T follicular helper cell (primary cell): ENCODE measurements at places on chromosomes 12 and 14.

- no peak for DNase-seq
Observed at GRCh38 chr12:122174155-122174845, at the start of gene IL31. Gene IL31, minus strand, starts transcription at chr12:122174221. Its CDS starts 49 bp downstream, at chr12:122174172.

GRCh38 chr12:109982210-109982609, 14.0 kb downstream of the GIT2 start:
- no peak for DNase-seq

DNA sequence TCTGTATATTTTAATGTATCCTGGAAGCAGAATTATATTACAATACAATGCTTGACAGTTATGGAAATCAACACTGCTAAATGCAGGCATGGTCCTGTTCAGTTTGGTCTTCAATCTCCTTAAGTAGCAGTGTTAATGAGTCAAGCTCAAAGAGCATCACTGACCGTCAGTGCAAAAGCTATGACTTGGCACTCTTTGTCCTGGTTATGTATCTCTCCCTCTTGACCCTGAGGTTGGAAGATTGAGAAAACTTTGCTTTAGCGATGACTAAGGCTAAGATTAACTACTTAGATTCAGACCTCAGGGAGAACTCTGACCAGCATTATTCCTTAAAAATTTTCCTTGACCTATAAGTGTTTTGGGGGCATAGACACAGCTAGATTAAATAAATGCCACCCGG, 10.9 kb downstream of the CLEC7A start:
- DNase-seq = no peak

DNA sequence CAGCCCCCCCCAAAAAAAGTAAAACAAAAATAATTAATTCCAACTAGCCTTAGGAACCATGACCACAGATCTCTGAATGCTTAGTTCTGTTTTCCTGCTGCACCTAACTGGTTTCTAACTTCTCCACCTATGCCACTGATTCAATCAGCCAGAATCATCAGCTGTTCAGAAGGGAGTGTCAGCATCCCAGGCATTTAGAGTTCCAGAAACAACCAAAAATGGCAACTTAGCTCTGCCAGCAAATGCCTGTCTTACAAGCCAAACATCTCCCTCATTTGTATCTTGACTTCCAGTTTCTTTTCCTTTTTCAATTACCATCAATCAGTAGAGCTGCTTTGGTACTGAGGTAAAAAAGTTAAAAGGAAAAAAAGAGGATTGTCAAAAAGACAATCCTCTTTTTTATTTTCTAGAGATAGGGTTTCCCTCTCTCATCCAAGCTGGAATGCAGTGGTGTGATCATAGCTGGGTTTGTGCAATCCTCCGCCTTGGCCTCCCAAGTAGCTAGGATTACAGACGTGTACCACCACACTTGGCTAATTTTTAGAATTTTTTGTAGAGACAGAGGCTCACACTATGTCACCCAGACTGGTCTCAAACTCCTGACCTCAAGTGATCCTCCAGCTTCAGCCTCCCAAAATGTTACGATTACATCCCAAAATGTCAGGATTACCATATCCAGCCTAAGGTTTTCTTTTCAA, 45.2 kb upstream of the ISM2 start:
- DNase-seq = no peak

- no peak for DNase-seq
Observed at GRCh38 chr12:105469211-105469610, 138.7 kb downstream of the C12orf75 start.

DNA sequence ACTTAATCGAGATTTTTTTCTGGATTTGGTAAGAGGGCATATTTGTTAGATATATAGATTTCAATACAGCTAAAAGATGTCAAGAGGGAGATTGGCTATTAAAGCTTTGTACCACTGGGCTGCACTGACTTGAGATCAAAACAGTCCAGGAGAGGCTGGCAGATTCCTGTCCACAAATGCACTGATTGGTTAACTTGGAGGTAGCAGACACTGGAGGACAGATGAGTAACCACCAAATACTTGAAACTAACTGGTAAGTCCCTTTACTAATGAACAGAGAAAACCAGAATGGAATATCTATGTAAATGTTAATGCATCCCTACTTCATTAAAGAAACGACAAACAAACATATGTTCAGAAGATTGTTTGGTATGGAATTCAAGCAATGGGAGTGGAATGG, 416.6 kb downstream of the LRIG3 start:
- DNase-seq = no peak

- no peak for DNase-seq
Observed at GRCh38 chr12:54160089-54160488, 28.7 kb downstream of the SMUG1 start.

GRCh38 chr12:9869307-9870161, at the start of gene CLEC2B:
Gene CLEC2B, minus strand, starts transcription at chr12:9869354.
- no peak for DNase-seq

DNA sequence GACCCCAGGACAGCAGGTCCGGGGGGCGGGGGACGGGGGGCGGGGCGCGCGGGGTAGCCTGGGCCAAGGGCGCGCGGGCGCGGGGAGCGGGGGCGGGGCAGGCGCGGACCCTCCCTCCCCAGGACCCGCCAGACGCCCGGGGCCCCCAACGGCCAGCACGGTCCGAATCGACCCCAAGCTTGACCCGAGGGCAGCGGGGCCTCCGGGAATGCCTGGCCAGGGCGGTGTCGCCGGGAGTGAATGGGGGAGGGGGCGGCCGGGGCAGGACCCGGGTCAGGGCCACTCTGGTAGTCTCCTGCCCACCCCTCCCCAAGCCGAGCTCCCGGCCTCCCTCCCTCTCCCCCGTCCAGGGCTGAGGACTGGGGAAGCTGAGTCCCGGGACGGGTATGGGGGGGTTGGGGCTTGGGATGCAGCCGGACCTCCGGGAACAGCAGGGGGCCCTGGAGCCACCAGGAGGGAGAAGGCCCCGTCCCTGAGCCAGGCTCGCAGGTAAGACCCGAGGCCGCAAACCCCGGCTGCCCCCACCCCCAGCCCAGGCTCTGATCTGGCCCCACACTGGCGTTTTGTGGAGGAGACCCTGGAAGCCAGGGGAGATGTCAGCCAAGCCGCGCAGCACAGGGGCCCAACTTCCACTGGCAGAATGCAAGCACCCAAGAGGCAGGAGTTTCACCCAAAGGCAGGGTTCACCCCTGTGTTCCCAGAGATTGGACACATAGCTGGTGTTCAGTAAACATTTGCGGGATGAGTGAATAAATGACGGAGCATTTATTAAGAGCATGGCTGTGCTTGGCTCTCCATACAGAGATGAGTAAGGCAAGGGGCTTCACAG, 545 bp upstream of the GALNT9 start:
- no peak for DNase-seq

DNA sequence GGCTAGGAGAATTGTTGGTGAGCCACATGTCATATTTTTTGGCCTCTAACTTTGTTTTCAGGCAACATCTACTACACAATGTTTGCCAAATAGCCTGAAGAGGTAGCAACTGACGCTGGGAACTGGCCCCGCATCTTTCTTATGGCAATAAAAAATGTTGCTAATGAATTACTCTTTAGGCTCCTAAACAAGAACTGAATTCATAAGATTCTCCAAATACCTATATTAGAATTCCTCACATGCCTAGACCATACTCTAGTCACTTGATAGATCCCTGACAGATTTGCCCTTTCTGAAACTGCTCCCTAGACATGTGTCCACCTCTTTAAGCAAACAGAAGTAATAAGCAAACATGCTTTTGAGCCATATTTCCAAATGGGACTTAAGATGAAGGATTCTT, 209.0 kb upstream of the ATXN7L3B start:
- DNase-seq = no peak

GRCh38 chr12:131631230-131631629, 79.7 kb upstream of the SFSWAP start:
- DNase-seq = no peak

- DNase-seq = no peak
Observed at GRCh38 chr12:132360906-132361777, 31.8 kb upstream of the GALNT9 start.

DNA sequence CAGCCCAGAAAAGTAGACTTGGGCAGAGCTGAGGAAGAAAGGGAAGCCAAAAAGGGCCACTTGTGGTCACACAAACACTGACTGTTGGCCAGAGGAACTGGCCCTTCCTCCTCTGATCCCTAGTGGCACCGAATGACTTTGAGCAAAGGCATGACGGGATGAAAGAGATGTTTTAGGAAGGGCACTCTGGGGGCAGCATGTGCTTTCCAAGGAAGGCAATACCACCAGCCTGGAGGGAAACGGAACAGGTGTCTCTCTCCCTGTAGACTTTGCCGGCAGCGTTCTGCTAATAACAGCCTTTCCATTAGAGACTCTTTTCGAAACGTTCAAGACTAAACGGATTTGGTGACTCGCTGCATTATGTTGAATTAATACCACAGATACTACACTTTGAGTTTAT, 12.3 kb upstream of the FBXO21 start:
- DNase-seq = no peak

GRCh38 chr12:126936181-126936851, 1330.7 kb upstream of the TMEM132C start:
- no peak for DNase-seq

GRCh38 chr14:92315050-92315805, 7.7 kb upstream of the SLC24A4 start:
- no peak for DNase-seq

GRCh38 chr12:64256166-64256800, 34.2 kb upstream of the KICS2 start:
- DNase-seq = no peak

DNA sequence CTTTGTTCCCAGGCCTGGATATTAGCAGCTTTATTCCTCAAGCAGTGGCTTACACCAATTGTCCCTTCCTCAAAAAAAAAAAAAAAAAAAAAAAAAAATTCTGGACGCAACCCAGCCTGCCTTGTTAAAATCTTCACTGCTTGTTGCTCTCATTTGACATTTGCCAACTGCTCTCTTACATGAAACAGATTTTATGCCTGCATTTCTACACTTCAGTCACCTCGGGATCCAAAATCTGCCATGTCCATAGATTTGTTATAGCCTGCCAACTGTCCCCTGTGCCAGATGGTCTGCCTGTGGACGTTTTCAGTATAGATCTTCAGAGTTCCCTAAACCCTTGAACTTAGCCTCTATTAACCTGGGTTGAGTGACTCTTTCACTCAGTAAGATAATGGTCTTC, 651.5 kb downstream of the FSCB start:
- no peak for DNase-seq

GRCh38 chr14:64844272-64844671, 35.4 kb downstream of the SPTB start:
- DNase-seq = no peak

DNA sequence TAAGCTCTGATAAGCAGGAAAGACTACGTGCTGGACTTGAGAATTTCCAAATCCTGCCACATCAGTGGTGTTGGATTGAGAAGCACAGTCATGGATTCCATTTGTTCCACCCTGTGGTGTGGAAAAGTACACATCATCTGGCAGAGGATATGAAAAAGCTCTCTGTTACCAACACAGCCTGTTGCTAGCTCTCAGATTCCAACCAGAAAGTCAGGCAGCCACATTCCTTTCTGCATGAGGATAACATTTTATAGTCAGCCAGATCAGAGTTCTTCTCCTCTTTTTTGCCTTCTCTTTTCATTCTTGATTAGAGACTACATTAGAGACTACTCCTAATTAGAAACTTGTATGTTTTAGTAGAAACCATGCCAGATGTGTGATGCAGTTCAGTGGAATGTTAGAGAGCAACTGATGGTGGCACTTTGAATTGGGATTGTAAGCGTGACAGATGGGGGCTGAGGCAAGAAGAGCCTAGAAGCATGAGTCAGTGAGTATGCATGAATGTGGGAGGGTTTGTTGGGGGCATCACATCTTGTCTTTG, 61.2 kb upstream of the STXBP6 start:
- DNase-seq = no peak

DNA sequence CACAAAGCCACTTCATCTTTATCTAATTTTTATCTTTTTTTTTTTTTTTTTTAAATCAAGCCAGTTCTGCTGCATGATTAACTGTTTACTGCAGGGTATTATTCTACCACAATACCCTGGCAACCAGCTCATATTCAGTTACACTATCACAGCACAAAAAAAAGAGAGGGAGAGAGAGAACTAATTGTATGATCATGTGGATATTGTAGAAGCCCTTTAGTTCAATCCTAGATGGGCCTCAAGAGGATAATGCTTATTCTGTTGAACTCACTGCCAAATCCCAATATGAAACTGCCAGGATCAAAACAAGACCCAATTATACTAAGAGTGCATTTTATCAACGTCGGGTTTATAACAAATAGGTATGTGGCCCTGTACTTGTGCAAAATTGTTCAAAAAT, 51.5 kb downstream of the MED13L start:
- DNase-seq = no peak

GRCh38 chr14:56170028-56170427, 51.8 kb downstream of the PELI2 start:
- no peak for DNase-seq

DNA sequence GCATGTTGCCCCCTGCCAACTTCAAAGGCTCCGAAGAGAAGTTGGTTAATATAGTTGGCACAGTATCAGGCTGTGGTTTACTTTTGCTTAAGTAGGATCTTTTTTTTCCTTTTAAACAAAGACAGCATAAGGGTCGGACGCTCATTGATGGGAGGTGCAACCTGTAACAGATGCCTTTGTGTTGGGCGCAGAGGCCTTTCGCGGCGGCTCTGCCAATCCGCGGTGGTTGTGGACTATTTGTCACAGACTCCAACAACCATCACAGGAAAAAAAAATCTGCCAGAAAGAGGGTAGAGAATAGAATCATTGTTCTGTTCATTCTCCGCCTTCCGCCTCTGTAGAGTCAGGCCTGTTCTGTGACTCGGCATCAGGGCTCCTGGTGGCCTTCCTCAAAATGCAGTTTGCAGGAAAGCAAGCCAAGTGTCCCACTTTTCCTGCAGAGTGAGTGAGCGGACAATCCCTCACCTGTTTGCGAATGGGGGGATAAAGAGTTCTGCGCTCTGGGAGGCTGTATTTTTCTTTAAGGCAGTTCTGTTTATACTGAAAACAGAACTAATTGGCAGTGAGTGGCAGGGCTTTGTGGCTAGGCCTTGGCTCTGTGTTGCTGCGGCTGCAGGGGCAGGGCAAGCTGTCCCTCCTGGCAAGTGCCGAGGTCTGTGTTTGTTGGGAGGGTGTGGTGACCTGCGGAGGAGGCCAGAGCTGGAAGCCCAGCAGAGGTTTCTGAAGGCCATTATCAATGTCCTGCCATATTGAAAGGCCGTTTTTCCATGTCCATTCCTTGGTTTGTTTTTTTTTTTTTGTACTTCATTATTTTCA, 83.0 kb upstream of the PIWIL1 start:
- DNase-seq = no peak

DNA sequence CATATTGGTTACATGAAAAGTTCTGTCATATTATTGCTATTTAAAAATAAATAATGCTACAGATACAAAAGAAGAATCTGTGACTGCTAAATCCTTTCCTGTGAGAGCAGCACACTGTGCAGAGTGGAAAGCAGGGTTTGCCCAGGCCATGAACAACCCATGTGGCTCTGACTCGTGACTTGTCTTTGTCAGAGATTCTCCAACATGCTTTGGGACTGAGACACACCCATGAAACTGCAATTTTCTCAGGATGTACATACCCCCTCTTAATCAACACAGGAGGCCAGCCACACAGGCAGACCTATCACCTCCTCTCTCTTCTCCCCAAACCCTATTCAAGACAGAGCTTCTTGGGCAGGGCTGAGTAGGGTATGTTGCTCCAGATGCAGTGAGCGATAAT, 96.8 kb upstream of the NTF3 start:
- DNase-seq = no peak

GRCh38 chr12:6647083-6647604, at the start of gene ACRBP:
Gene ACRBP, minus strand, starts transcription at chr12:6647432. Its CDS starts 66 bp downstream, at chr12:6647366.
- DNase-seq = no peak

GRCh38 chr12:96078231-96079135, 43.1 kb upstream of the LTA4H start:
- DNase-seq = no peak
